ENCODE measurements at places on chromosomes 1 and 21.

DNA sequence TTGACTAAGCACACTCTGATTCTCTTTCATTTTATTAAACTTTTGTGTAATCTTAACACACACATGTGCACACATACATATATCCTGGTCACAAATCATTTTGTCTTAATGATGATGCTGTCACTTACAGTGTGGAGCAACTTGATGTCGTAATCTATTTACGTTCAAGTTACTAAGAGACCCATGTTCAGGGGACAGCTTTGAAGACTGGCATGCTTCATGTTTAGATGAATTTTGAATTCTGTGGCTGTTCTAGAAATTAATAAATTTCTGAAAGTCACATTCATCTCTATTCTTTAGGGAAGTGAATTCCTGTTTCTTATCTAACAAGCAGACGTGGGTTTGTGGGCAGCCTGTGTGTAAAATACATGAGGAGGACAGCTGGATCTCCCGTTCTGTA lies 1637.8 kb downstream of the PLA2G4A start:
- DNase-seq: peak; percentile 37

DNA sequence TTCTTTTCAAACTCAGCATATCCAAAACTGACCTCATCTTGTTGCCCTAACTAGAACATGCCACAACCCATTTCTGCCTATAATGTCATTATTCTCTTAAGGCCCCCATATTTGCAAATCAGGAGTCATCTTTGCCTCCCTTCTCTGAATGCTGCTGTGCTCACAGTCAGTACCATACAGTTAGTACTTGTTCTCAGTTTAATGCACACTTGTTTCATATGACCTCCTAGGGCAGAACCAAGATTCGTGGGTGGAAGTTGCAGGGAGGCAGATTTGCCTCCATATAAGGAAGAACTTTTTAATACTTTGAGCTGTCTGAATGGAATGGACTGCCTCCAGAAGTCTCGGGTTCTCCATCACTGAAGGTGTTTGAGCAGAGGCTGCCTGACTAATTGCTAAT lies 9.2 kb downstream of the CAP1 start:
- DNase-seq: no peak

DNA sequence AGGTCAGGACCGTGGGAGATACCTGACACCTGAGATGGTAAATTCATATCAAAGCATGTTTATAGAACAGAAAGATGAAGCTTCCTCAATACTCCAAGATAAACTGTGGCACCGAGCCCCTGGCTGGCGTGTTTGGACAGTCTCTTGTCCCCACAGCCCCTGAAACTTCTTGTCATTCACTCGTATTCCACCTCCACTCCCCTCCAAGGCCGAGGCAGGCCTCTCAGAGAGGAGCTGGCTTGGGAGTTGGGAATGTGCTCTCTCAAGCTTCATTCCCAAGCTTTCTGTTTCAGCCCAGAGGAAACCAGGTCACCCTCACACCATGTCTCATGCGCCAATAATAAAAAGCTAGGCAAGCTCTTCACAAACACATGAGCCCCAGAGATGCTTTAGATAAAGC lies 86.1 kb downstream of the NPHP4 start:
- no peak for DNase-seq

GRCh38 chr1:48674641-48675040 lies 102.0 kb downstream of the BEND5 start:
- peak; percentile 75 for DNase-seq

DNA sequence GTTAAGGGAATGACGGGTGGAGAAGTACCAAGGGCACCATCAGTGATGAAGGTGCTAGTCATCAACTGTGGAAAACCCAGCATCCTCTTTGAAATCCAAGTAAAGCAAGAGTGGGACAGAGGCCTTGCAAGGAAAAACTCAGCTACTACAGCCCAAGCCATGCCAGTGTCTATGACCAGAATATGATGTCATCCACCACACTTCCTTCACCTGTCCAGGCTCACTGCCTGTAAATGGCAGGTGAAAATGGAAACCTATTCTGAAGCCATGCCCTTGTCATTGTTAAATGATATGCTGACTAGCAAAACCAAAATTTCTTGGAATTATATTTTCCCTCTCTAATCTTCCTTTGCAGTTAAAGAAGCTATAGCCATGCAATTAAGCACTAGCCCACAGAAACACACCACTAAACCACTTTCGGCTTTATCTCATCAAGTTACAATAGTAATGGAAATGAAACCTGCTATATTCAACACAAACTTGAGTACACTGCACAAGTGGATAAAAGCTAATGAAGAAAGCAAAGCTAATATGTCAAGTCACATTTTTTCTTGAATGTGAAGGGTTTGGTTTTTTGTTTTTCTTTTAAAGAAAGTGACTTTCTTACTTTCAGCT lies 96.3 kb upstream of the RALGPS2 start:
- DNase-seq: no peak

- DNase-seq: no peak
Measured at GRCh38 chr1:4792565-4792964, 138.2 kb downstream of the AJAP1 start.

- DNase-seq: peak; percentile 30
Measured at GRCh38 chr1:167605576-167605975, 24.5 kb upstream of the RCSD1 start.

DNA sequence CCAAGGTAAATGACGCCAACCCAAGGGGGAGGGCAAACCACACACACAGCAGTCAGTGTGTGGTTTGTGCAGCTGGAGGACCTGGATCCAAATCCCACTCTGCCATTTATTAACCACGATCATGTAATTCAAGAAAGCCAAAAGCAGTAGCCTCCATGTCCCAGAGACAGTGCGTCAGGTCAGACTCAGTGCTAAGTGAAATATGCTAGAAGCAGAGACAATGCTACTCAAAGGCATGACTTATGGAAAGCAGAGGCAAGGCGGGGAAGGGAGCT lies 13.6 kb downstream of the TTC39A start:
- DNase-seq: peak; percentile 17

DNA sequence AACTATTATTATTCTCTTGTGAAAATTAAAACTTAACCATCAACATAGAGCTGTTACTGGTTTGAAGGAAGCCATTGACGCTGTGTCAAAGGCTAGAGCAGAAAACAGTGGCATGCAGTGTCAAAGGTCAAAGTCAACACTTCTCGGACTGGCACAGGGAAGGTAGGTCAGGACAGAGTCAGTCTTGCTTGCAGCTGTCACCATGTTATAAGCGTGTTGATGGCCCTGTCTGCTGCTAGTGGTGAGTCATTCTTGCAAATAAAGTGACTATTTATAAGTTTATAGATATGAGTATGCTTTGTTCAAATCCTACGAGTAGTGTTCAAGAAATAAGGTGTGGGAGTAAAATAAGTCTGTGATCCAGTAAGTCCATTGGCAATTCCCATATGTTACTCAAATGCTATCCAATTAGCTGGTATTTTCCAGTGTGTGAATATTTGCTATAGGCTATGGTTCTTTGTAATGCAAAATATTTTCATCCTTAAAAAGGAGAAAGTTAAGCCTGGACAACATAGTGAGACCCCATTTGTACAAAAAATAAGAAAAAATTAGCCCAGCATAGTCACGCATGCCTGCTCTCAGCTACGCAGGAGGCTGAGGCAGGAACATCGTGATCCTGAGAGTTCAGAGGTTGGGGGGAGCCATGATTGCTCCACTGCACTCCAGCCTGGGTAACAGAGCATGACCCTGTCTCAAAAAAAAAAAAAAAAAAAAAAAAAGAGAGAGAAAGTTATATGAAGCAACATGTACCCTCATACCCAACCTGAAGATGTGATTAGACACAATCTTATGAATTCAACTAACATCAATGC lies 26.3 kb upstream of the TINAGL1 start:
- DNase-seq: peak; percentile 67

DNA sequence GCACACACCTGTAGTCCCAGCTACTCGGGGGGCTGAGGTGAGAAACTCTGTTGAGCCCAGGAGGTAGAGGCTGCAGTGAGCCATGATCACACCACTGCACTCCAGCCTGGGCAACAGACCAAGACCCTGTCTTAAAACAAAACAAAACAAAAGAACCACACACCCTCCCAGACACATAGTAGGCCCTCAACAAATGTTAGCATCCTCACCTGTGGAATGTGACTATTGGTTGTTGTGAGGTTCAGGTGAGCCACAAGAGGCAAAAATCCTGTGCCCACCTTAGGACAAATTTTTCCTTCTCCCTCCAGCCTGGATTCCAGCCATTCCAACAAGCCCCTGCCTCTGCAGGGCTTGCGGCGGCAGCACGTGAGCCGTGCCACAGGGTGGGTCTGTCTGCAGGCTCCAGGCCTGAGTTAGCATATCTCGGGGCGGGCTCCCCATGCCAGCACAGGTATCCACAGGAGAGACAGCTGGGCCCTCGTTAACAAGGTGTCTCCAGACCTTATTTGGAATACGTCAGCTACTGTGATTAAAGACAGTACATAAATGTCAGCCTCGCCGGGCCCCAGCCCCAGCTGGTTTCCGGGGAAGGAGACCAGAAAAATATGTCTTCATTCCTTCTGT lies 17.4 kb downstream of the C1QB start:
- no peak for DNase-seq

DNA sequence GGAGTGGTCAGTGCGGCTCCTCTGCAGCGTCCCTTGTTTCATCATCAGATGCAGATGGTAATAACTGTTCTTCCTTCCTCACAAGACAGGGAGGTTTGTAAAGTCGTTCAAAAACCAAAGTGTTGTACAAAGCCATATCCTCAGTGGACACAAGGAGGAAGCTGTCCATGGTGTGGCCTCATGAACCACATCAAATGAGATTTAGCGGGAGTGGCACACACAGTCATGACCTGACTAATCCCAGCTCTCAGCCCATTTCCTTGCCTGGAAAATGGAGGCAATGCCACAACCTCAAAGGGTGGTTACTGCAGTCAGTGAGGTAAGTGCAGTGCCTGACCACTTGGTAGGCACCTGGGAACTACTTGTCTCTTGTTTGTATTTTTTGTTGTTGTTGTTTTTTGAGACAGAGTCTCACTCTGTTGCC lies 13.4 kb downstream of the ENTREP3 start:
- peak; percentile 92 for DNase-seq

DNA sequence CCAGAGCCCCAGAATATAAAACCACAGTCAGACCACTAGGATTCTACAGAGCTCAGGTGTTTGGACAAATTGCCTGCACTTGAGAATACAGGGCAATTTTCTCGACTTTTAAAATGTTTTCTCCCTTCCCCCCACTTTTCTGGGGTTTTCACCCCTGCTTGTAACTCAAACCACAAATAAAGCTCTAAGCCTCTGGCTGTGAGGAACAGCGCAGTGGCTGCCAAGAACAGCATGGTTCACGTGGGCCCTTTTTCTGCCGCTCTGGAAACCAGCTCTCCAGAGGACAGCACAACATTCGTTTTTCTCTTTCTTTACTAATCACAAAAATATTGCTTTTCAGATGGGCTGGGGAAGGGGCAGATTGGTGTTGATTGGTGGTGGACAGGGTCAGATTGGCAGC lies 102.2 kb upstream of the JUN start:
- DNase-seq: peak; percentile 39

GRCh38 chr1:184866586-184866985 lies 107.7 kb downstream of the NIBAN1 start:
- DNase-seq: no peak

DNA sequence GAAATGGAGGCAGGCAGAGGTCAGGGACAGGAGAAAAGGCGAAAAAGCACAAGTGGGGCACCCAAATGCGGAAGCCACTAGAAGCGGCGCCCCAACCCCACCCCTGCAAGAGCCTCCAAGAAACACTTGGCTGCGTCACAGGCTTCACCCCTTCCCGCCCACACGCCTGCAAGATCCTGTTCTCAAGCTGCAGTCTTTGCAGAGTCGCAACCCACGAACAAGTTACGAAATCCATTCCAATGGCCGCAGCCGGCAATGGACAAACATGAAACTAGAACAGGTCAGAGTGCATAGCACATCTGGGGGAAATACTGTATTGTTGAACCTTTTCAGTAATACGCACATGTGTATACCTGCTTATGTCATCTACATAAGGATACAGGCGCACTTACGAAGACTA lies 103.6 kb downstream of the PSMG1 start:
- peak; percentile 98 for DNase-seq

DNA sequence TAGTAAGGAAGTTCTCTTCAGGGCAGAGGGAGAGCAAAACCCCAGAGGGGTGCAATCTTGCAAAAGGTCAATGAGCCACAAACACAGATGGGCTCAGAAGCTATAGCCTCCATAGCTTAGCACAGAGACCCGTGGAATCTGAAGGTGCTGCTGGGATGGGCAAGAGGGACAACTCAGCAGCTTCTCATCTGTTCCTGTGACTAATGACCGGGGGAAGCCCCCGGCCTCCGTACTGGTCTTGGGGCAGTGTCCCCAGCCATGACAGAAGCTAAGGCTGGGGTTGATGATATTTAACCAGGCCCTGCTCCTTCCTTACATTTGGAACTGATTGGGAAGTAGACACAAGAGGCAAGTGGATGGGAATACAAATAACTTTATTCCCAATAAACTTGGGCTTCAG lies 19.1 kb downstream of the EXOC8 start:
- no peak for DNase-seq

DNA sequence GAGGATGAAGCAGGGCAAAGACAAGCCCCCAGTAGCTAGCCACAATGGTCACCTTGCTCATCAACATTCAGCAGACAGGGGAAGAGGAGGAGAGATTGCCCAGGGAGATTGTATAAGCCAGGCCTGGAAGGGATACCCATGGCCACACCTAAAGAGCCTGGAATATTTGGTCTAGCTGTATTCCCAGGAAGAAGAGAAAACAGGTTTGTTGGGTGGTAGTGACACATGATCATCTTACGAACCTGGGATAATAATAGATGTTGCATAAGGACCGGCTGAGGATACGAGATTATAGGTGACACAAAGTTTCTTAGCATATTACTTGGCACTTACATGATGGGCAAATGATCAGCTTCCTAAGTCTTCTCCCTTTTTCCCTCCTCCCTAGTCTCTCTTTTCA lies 95.9 kb downstream of the HHIPL2 start:
- DNase-seq: no peak

GRCh38 chr1:5342172-5342571 lies 650.1 kb downstream of the NPHP4 start:
- no peak for DNase-seq

- peak; percentile 22 for DNase-seq
Measured at GRCh38 chr1:27664291-27664690, 7.7 kb downstream of the IFI6 start.

GRCh38 chr1:88983791-88984559 lies 8.5 kb downstream of the KYAT3 start:
- DNase-seq: peak; percentile 85

- no peak for DNase-seq
Measured at GRCh38 chr1:31432592-31433395, 19.8 kb downstream of the SERINC2 start.

DNA sequence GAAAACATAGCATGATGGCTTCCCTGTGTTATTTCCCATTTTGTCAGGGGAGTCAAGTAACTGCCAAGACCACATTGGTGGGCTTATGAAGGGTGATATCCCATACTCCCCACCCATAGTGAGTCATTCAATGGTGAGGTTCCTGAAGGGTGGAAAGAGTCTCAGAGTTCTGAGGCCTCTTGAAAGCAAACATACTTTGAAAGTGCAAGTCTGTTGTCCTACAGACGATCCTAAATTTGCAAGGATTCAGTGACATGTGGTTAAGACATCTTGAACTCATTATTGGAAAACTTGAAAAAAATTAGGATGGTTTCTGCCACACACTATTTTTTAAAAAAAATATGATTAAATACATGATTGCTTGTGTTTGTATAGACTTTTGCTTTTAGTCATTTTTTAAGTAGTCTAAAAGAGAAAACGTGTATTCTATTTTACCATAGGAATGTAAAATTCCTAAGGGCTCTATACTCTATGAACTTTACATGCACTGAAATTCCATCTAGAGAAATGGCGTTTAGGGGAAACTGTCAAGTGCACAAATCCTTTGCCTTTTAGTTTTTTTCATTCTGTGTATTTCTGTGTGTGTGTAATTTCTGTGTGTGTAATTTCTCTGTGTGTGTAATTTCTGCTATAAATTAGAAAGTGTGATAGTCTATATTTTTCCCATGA lies 225.5 kb upstream of the ADAMTS5 start:
- no peak for DNase-seq

GRCh38 chr1:177905686-177906085 lies 64.2 kb downstream of the SEC16B start:
- no peak for DNase-seq

Data from MV-4-11 (cell line).